Stimulated activated CD8-positive, alpha-beta memory T cell treated with anti-CD3 and anti-CD28 coated beads, Interleukin-2, amount 100 ng/mL, for 1 hour (primary cell): ENCODE measurements at places on chromosomes 16 and 17.

GRCh38 chr17:47660064-47660492 lies 10.4 kb downstream of the KPNB1 start:
- no peak for DNase-seq

DNA sequence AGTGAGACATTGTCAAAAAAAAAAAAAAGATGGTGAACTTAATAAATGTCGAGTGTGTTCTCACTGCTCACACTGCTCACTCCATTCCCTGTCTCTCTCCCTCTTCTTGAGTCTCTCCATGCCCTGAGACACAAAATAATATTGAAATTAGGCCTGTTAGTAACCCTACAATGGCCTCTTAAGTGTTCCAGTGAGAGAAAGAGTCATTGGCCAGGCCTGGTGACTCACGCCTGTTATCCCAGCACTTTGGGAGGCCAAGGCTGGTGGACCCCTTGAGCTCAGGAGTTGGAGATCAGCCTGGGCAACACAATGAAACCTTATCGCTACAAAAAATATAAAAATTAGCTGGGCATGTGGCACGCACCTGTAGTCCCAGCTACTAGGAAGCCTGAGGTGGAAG lies 16.2 kb upstream of the CSF3 start:
- no peak for DNase-seq

DNA sequence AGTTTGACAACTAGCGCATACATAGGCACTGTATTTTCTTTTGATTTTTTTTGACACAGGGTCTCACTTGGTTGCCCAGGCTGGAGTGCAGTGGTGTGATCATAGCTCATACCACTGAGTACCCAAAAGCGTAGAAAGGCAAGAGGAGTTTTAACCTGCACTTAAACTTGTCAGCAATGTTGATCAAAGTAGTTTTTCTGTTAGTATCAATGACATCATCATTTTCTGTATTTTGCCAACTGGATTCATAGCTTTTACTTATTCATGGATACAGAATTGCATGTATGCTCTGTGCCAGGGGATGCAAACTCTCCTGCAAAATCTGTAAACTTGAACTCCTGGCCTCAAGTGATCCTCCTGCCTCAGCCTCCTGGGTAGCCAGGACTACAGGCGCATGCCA lies 55.9 kb upstream of the ATP2A3 start:
- no peak for DNase-seq

GRCh38 chr17:78905541-78905940 lies 2.5 kb upstream of the CEP295NL start:
- DNase-seq: no peak

DNA sequence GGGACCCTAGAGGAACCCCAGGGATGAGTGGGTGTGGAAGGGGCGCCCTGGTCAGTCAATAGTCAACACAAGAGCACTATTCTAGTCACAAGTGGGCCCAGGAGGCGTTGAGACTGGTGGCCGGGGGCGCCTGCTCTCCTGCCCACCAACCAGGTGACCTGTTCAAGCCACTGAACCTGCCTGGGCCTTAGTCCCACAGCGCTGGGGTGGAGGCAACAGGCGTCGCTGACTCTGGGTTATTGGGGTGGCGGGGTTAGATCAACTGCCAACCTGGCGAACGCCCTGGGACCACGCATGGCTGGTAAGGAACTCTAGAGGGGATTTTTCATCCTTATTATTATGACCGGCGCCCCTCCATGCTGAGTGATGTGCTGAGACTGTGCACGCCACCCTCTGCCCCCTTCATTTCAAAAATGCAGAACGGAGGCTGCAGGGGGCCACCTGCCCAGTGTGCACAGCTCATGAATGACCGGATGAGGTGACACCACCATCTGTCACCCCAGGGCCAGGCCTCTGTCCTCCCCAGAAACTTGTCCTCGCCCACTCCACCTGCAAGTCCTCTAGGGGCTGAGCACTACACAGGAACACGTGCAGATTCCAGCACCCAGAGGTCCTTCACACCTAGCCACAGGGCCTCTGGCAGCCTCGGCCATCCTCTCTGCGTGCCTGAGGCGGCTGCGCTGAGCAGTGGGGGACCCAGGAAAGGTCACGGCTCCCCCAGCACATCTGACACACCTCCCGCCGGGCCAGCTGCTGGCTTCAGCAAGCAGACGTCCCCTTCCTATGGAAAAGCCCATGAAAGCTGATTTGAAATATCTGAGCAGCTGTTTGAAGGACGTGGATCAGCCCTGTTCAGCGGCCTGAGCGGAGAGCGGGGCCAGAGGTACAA lies 51.6 kb upstream of the DNAH17 start:
- no peak for DNase-seq

DNA sequence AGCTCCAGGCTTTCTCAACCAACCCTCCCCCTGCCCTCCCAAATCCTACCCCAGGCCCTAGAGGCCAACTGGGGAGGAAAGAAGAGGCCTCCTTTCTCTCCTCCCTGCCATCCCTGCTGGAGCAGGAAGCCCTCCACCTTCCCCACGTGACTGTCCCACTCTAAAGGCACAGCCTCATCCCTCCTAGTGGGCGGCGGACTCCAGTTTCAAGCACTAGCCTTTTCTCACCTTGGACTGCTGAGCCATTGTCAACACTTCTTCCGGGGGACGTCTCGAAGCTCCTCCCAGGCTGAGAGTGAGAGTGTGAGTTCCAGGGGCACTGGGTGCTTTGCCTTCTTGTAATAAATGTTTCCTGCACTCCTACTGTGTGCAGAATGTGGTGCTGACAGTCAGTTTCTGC lies 21.4 kb upstream of the IRX6 start:
- DNase-seq: no peak

DNA sequence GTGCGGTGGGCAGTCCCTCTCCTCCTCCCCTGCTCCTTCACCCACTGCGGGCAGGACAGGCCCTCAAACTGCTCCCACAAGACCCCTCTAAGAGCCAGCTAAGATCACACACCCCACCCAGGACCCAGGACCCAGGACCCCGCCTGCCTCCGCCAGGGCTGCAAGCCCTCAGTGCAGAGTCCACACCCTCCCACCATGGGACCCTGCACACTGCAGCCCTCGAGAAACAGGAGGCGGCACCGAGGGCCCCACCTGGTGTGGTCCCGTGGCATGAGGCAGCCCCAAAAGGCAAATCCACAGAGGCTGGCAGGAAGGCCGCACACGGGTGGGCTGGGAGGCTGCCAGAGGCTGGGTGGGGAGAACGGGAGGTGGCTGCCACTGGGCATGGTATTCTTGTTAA lies 94.7 kb downstream of the ENGASE start:
- DNase-seq: no peak

GRCh38 chr17:58308173-58308984 lies 20.2 kb downstream of the TSPOAP1 start:
- no peak for DNase-seq

- no peak for DNase-seq
Measured at GRCh38 chr17:6297119-6297518, 137.8 kb downstream of the AIPL1 start.

DNA sequence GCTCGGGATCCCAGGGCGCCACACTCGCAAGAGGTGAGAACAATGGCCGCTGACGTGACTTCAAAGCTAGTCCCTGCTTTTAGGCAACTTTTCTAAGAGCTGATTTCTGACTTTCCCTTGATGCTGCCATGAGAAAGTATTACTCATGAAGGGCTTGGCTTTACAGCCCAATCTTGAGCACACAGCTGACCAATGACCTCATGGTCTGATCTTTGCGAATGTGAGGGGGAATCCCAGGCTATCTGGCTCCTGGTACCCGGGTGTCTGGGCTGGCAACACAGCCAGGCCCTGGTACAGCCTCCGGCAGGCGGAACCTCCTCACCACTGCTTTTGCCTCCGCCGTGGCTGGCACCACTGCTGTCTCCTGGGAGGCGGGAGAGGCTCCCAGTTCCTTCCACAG lies 17.5 kb downstream of the NDUFAF8 start:
- DNase-seq: no peak

DNA sequence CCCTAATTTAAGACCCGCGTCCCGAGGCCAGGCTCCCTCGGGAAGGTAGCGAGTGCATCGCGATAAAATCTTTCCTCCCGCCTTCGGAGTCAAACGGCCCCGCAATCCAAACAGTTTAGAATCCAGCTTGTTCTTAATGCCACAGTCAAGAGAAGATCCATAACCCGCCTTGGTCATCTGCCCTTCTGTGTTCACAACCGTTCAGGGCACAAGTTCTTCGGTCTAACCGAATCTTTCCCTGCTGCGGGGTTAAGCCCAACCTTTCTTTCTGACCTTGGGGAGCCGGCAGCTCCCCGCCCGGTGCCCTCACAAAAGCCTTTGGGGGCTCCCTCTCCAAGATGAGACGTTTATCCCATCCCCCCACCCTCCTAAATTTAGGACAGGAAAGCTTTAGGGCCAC lies 30.3 kb downstream of the CPSF4L start:
- no peak for DNase-seq

DNA sequence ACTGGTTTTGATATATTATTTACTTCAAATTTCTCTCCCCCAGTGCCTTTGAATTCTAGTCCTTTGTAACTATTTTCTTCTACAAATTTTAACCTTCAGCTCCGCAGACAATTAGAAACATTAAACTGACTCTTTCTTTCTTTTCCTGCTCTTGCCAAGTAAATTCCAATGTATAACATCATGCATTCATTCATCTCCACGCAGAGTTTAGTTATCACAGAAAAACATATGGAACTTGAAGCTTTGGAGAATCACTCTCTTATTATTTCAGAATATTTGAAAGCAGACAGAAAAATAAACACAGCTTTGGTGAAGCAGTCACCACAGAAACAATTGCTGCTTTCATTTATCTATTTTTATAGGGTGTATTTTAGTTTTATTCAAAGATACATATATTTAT lies 778.7 kb upstream of the CDH8 start:
- DNase-seq: no peak

- DNase-seq: no peak
Measured at GRCh38 chr17:59652119-59652518, 32.4 kb downstream of the CLTC start.

DNA sequence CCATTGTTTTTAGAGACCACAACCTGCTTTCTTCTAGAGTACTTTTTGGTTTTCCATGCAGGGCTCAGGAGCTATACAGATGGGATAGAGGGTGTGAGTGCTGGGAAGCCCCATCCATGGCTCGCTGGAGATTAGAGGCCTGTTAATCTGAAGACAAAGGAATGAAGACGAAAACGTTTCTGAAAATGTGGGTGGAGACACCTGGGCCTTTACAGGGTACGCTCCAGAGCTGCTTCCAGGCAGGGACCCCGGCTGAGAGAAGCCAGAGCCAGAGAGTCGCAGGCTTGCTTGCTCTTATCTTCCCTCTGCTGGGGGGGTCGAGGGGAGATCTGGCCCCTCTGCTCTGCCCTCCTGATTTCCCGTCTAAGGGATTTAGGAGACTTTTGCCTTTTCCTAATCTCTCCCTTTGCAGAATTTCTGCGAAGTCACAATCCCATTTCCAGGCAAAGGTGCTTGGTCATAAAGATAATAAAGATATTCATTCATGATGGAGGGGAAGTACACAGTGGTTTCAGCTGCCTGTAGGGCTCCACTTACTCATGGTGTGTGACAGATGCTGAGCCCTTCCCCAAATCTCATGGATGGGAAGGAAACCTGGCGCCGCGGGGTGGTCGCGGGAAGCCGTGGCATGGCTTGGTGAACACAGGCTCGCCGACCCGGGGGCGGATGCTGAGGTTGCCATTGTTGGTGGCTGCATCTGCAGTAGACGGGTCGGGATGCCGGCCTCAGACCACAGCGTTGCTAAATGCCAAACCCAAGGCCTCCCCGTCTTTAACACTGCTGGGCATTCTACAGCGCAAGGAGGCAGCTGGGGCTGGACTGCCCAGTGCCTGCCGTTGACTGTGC lies 4.8 kb upstream of the SOCS3 start:
- no peak for DNase-seq

- no peak for DNase-seq
Measured at GRCh38 chr17:16269658-16270057, 52.6 kb downstream of the PIGL start.

DNA sequence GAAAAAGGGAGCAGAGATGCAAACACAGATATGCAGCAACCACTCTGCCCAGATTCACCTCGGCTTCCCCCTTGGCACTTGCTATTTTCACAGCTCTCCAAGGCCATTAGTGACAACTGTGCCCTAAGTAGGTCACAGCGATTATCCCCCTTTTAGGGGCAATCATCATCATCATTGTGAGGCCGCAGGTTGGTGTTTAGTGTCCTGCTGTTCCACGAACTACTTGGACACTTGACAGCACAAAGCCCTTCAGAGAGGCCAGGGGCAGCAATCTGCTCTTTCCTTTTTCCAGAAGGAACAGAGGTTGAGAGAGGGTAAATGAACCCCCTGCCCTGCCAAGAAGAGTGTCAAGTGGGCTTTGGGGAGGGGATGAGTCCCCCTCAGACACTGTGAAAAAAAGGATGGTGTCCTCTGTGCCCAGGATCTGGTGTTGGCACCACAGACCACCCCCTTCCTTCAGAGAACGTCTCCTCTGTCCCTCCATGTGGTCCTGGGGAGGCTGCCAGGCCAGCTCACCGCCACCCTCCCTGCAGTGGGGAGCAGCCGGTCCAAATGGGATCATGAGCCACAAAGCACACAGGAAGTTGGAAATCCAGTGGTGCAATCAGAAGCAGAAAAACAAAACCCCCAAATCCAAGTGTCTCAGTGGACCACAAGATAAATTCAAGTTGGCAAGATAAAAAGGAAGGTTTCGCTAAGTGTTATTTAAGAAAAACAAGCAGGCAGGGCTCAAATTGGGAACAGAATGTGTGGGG lies 78.4 kb upstream of the MED9 start:
- no peak for DNase-seq

DNA sequence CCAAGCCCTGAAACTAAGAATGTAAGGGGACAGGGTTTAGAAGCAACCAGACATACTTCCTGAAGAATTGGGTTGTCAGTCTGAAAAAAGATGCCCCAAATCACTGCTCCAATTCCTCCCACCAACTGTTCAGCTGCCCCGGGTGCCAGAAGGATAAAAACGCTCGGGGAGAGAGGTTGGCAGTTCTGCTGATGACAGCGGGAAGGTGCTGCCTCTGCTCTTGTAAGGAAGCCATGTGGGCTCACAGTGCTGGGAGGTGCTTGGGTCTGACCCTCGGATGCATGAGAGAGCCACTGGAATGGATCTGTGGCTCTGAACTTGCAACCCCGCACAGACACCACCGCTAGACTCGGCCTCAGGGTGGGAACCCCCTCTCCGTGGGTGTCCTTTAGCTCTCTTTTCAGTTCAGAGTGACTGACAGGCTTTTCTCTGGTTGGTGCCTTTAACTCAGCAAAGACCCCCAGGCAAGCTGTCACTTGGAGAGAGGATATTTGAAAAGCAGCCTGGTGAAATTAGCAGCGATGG lies 364.8 kb upstream of the RBFOX1 start:
- DNase-seq: no peak
